ENCODE measurements at places on chromosomes 12 and 14.

GRCh38 chr14:65019944-65020566, 33.4 kb downstream of the FNTB start:
- peak; percentile 81 for DNase-seq

DNA sequence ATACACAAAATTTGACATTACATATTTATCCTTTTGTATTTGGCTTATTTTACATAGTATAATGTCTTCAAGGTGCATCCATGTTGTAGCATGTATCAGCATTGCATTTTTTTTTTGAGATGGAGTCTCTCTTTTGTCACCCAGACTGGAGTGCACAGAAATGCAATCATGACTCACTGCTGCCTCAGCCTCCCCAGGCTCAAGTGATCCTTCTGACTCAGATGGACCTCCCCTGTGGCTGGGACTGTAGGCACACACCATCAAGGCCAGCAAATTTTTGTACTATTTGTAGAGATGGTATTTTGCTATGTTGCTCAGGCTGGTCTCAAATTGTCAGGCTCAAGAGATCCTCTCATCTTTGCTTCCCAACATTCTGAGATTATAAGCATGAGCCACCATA, 214.4 kb upstream of the ALG10B start:
- no peak for DNase-seq

DNA sequence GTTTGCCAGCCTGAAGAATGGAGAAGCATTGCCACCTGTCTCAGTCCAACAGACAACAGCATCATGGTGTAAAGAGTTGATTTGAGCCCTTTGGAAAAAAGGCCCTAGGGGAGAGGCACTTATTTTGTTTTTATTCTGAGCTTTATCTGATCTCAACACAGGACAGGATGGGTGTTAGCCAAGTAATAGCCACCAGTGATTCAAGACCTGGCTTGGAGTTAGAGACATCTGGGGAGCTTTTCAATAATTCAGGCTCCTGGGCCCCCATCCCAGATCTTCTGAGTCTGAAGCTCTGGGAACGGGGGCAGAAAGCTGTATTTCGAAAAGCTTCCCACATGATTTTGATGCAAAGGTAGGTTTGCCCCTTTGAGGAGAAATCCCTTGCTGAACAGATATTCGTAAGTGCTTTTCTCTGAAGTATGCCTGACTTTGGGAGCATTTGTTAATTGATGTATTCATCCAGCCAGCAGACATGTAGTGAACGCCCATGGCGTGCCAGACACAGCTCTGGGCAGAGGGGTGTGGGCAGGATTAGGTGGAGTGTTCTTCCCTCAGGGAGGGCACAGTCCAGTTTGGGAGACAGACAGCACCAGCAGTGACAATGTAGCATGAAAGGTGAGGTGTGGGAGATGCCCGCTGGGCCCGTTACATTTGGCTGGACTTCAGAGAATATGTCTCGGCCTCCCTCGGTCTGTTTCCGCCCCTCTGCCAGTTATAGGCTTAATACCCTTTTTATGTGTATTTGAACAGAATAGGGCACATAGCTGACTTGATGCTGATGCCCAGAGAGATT, 72.5 kb downstream of the TSPAN9 start:
- no peak for DNase-seq

DNA sequence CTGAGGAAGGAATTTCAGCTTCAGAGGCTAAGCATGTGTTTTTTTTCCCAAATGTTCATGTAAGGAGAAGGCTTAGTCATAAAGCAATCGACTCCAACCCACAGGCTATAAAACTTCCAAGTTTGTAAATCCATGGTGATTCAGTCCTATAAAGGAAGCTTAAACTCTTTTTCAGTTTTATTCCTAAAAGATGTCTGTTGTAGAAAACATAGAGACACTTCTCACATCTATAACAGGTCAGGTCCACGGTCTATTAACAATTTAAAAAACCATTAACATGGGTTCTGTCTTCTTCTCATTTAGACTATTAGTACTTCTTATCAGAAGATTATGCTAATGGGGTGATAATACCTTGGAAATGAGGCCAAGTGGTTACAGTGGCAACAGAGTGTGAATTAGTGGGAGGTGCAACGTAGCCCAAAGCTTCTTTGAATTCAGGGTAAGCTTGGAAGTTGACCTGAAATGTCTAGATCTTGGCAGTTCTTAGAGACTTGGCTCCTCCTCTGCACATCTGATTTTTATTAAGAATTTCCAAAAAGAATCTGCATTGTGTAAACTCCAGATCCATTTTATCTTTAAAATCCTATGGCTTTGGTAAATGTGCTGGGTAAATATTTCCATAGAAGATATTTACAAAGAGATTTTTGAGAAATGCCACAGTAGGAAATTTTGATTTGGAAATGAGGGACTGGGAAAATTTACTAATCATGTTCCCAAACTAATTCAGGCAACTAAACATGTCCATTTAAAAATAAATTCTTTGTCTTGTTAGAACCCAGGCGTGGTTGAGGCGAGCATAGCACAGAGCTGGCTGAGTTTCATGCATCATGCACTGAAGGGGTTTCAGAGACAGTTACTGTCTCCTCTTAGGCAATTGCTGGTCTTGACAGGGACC, 86.4 kb downstream of the EML1 start:
- no peak for DNase-seq

GRCh38 chr12:124497658-124498057, 69.8 kb downstream of the NCOR2 start:
- no peak for DNase-seq

- DNase-seq: no peak
Measured at GRCh38 chr12:61687407-61687806, 572.8 kb upstream of the USP15 start.

DNA sequence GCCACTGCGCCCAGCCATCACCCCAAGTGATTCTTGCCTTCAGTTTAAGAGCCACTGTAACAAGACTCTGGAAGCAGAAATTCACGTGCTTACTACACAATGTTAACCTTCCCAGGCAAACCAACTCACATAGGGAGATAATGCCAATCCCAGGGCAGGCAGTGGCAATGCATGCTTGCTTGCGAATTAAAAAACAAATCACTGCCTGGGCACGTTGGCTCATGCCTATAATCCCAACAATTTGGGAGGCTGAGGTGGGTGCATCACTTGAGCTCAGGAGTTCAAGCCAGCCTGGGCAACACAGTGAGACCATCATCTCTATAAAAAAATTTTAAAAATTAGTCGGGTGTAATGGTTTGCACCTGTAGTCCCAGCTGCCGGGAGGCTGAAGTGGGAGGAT, 37.8 kb upstream of the P2RX4 start:
- no peak for DNase-seq

DNA sequence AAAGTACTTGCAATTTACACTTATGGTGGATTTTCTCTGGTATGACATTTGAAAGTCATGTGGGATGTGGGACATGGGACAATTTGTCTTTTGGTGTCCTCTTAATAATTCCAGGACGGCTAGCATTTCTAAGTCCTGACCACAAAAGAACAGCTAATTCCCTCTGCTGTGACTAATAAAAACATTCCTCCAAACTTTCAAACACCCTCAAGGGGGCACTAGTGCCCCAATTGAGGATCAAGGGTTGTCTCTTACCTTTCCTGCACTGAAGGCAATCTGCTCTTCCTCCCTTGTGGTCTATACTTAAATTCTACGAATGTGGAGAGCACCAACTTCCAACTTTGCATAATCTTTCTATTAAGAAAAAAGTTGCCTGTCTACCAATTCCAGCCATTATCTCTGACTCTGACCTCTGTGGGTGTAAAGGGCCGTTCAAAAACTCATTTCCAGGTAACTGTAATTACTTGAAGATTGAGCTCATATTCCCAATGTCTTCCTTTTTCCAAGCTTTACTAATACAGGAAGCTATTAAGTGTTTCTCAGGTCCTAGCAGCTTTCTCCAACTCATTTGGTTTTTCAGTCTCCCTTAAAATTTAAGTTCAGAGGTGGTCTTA, 210.2 kb downstream of the PTPRO start:
- DNase-seq: no peak

- DNase-seq: no peak
Measured at GRCh38 chr12:6200256-6201212, at the start of gene CD9. TSS of gene CD9 (plus strand) at chr12:6200400. CDS start at chr12:6200500, 100 bp downstream.

- DNase-seq: no peak
Measured at GRCh38 chr12:107241411-107241810, 148.1 kb upstream of the CRY1 start.

DNA sequence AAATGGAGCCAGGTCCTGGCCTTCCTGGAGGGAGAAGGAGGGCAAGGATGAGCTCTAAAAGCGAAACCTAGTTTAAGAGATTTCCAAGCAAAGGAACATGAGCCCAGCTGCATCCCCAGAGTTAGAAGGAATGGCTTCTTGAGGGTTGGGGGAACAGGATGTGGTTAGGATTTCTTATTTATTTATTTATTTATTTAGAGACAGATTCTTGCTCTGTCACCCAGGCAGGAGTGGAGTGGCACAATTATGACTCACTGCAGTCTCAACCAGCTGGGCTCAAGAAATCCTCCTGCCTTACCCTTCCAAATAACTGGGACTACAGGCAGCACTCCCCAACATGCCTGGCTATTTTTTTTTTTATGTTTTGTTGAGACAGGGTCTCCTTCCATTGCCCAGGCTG, 25.3 kb upstream of the TMEM106C start:
- DNase-seq: no peak

- DNase-seq: no peak
Measured at GRCh38 chr14:76090616-76091391, 60.9 kb upstream of the GPATCH2L start.

GRCh38 chr14:75626396-75626795, 34.3 kb downstream of the ERG28 start:
- no peak for DNase-seq

DNA sequence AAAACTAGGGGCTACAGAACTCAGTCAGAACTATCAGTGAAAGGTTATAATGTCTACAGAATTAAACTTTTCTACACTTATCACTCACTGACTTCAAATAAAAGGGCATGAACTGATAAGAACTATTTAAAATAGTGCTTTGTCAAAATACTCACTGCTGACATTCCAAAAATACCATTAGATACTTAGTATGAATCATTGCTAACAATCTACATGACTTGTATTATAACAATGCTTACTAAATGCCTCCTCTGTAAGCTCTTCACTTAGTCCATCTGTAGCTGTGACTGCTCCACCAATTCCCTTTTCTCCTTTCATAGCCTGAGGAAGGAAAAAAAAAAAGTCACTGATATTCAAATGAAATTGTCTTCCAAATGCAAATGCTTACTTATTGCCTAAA, 17.0 kb downstream of the NFYB start:
- DNase-seq: no peak

GRCh38 chr12:33828326-33828725, 194.0 kb upstream of the ALG10 start:
- no peak for DNase-seq

DNA sequence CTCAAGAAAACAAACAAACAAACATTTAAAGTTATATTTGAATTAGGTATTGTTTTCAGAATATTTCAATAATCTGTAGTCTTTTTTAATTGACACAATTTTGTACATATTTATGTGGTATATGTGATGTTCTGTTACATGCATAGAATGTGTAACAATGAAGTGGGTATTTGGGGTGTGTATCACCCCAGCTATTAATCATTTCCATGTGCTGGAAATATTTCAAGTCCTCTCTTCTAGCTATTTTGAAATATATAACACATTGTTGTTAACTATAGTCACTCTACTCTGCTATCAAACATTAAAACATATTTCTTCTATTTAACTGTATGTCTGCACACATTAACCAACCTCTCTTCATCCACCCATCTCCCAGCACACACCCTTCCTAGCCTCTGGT, 32.0 kb upstream of the SIX1 start:
- DNase-seq: no peak

DNA sequence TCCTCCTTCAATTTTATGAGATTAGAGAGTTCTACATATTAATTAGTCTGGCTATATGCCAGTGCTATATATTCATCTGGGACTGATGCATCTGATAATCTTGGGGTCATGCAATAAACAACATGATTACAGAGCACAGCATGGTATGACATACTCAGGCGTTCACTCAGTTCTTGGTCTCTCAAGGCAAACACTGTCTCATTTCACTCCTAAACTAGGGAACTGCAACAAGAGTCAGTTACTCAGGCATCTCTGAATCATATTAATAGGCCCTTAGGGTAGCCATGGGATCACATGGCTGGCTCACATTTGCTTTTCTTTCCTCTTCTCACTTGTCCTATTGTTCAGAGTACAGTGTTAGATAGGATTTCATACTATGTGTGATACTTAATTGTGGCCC, 91.8 kb upstream of the TMEM260 start:
- DNase-seq: no peak

DNA sequence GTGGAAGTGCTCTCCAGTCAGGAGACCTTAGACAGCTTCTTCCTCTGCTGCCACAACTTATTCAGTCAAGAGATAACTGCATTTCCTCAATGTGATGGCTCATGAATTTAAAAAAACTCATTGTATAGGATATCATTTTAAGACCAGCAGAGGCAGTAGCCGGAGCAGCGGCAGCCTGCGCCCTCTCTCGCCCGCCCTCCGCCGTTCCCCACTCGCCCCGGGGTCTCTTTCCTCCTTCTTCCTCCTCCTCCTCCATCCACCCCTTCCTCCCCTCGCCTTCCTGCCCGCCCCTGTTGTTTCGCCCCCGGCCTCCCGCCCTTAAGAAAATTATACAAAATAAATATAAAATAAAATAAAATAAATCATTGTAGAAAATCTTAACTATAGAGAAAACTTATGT, 687.6 kb downstream of the FLRT2 start:
- DNase-seq: no peak

DNA sequence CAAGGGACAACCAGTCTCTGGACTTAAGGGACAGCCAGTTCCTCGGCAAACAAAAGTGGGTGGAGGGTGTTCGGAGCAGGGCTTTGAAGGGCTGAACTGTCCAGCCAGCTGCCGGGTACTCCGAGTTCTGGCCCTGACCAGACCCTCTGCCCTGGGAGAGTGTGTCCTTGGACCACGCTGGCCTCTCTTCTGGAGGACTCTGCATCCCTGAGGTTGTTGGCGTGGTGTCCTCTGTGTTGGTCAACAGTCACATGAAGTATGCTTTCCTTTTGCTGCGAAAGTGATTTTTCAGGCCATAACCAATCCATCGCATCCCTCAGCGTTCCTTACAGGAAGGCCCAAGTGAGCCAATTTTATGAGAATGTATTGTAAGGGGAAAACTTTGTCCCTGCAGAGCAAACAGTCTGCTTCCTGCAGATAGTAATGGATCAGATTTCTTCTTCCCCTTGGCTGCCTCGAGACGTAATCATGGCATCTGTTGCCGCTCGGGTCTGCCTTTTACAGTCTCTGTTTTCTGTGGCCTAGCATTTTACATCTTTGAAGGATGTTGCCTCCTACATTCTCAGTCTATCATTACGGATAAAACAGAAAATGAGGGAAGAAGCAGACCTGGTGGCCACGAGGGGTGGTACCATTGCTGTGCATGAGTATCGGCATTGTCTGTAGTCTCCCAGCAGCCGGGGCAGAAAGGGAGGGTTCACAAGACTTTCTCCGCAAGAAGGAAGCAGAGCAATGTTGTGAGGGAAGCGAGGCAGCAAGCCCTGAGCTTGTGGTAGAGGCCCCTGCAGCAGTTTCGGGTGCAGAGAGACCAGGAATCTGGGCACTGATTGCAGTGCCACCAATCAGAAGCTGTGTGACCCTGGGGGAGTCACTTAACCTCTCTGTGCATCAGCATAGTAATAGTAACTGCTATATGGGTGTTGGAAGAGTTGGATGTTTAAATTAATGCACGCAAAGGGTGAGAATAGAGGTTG, 47.4 kb downstream of the SMIM41 start:
- DNase-seq: no peak

Data from NCI-H510A treated with DMSO at 0.1 percent for 48 hours (cell line).